ENCODE measurements at places on chromosomes 6 and 20.
A peak's percentile ranks its signal among the peaks of the same experiment; 100 is the strongest.

DNA sequence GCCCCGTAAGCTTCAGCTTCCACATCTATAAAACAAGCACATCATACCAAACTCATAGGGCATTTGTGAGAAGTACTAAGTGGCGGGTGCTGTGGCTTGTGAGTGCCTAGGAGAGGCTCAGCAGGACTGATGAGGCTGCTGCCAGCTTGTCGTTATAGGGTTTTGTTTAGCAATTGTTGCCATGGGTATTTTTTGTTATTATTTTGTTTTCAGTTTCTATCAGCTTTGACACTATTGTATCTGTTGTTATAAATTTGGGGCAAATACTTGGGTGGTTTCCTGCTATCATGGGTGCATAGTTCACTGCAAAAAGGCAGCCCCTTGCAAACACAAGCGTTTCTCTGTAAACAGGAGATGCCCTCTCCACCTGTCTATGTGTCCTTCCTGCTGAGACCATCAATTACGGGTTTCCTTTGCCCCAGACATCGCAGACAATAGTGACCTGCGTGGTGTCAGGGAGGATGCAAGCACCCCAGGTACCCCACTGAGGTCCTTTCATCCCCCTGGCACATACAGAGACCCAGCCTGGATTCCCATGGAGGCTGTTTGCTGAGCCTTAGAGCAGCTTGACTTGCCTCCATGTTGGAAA lies 3.1 kb upstream of the CCDC167 start:
- no peak overlapping the region for H3K27ac ChIP-seq
- DNase-seq, result no peak
- H3K27me3 ChIP-seq, result no peaks in the 10 kb centered on the region

GRCh38 chr6:84842525-84843166 lies 78.2 kb upstream of the TBX18 start:
- H3K27ac ChIP-seq, result no peak overlapping the region
- H3K36me3 ChIP-seq, result no peaks in the 10 kb centered on the region
- no peaks in the 10 kb centered on the region for H3K4me1 ChIP-seq
- no peak overlapping the region for H3K4me3 ChIP-seq

DNA sequence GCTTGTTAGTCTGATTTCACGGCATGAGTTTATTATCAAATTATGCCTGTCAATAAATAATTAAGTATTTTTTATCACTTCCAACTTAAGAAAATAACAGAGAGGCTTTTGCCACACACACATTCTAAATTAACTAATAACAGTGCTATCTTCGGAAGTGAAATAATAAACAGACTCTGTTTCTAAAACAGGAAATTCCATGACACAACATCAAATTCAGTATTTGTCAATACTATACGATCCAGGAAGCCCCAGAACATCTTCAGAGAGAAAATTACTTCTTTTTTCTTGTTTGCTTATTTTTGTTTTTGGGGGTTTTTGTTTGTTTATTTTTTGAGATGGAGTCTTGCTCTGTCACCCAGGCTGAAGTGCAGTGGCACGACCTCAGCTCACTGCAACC lies 150.7 kb upstream of the PRDM1 start:
- H3K4me3 ChIP-seq, result no peak overlapping the region
- no peak for DNase-seq
- H3K4me1 ChIP-seq, result no peaks in the 10 kb centered on the region
- H3K36me3 ChIP-seq, result no peaks in the 10 kb centered on the region
- H3K27ac ChIP-seq, result no peak overlapping the region

DNA sequence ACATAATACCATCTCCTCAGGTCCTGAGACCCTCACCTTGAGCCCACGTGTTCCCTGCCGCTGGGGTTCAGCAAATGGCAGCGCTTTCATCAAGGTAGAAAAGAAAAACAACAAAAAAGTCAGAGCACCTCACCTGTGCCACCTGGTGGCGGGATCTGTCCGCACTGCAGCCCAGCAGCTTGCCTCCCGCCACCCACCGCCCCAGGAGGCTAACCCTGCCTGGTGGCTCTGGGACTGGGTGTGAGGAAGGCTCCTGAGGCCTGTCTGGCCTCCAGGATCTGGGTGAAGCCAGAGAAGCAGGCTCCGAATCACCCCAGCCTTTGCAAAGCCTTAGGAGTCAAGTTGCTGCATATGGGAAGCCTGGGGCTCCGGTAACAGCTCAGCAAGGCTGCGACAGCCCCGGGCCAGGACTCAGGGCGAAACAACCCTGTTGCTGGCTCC lies 270.8 kb downstream of the BMP7 start:
- no peak for DNase-seq
- no peak overlapping the region for H3K4me3 ChIP-seq
- H3K4me1 ChIP-seq, result no peaks in the 10 kb centered on the region
- H3K27ac ChIP-seq, result no peak overlapping the region

DNA sequence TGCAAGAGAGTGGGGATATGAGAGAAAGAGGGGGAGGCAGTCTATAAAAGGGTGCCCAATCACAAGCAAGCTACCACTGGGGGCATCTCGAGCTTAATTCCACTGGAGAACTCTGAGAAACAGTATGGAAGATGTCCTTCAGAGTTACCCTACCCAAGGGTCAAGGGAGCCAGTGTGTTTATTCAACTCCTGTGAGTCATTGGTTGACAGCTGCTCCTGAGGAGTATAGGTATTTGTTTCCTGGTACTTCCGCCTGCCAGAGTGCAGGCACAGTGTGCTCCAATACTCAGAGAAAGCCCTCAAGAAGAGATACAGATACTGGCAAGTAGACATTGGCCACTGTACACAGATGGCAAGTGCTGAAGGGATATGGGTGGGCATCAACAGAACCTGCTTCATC lies 49.5 kb downstream of the ARHGAP40 start:
- H3K36me3 ChIP-seq, result no peaks in the 10 kb centered on the region
- H3K27me3 ChIP-seq, result peaks cover 7% of the 10 kb centered on the region
- DNase-seq, result no peak
- no peak overlapping the region for H3K4me3 ChIP-seq
- H3K4me1 ChIP-seq, result peaks cover 3% of the 10 kb centered on the region
- H3K27ac ChIP-seq, result no peak overlapping the region

DNA sequence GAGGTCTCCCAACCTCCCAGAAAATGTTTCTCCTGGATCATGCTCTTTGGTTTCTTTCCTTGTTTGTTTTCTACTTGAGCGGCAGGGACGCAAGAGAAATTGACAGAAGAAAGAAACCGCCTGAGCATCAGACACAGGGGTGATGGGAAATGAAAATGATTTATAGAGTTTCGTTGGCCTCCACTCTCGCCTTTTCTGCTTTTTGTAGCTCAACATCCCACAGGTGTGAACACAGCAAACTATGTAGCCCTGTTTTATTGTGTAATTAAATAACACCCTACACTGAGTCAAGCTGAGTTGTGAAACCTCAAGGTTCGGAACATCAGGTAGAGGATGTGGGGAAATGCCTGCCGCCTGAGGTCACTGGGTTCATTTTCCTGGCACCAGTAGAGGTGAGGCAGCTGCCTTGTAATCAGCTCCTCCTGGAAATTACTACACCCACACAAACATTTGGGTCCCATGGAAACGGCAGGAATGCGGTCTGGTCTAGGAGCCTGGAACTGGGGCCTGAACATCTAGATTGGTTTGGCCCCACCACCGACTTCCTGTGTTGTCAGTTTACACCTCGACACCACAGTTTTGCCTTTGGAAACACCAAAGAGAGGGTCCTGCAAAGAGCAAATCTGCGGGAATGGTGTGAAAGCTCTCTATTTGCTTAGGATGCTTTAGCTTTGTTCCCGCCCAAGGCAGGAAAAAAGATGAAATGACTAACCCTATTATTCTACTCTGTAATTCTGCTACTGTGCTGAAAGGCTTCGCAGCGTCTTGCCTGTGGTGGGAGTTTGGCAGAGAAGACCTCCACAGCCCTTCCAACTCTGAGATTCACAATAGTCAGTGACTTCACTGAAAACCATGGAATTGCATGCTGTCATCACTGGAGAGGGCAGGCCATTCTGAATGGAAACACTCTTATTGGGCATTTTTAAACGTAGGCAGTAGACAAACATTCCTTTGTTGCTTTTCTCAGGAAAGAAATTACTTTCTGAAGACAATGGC lies 53.0 kb downstream of the ADAT2 start:
- peak; percentile 37 for DNase-seq
- H3K36me3 ChIP-seq, result no peaks in the 10 kb centered on the region
- H3K27ac ChIP-seq, result no peak overlapping the region
- no peak overlapping the region for H3K4me3 ChIP-seq
- H3K27me3 ChIP-seq, result no peaks in the 10 kb centered on the region
- H3K4me1 ChIP-seq, result no peaks in the 10 kb centered on the region

GRCh38 chr20:43749734-43750294 lies 23.0 kb upstream of the GTSF1L start:
- DNase-seq, result peak; percentile 47
- no peak overlapping the region for H3K4me3 ChIP-seq
- H3K27me3 ChIP-seq, result no peaks in the 10 kb centered on the region
- no peak overlapping the region for H3K27ac ChIP-seq

GRCh38 chr6:149336609-149336928 lies 19.1 kb downstream of the TAB2 start:
- no peak for DNase-seq
- no peak overlapping the region for H3K4me3 ChIP-seq
- no peaks in the 10 kb centered on the region for H3K27me3 ChIP-seq
- H3K4me1 ChIP-seq, result no peaks in the 10 kb centered on the region
- H3K27ac ChIP-seq, result no peak overlapping the region

GRCh38 chr20:45322952-45323383 lies 14.9 kb upstream of the MATN4 start:
- H3K36me3 ChIP-seq, result 0 out of 2 replicates have a peak, but pooled peaks cover 4% of the 10 kb centered on the region
- H3K4me1 ChIP-seq, result no peaks in the 10 kb centered on the region
- no peak for DNase-seq
- H3K4me3 ChIP-seq, result no peak overlapping the region
- no peaks in the 10 kb centered on the region for H3K27me3 ChIP-seq

DNA sequence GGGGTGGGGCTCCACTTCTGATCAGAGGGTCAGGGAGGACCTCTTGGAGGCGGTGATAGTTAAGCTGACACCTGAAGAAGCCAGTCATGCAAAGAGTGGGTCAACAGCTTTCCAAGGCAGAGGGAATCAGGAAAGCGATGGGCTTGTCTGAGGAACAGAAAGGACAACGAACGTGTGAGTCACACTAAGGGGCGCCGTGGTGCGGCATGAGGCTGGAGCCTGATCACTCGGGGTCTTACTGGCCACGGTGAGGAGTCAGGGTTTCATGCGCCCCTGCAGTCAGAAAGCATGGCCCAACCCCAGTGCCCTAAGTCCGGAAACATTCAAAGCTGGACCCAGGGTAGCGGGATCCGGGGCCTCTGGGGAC lies 50.6 kb upstream of the SLC32A1 start:
- no peak for DNase-seq
- H3K27me3 ChIP-seq, result no peaks in the 10 kb centered on the region
- no peak overlapping the region for H3K27ac ChIP-seq
- no peaks in the 10 kb centered on the region for H3K36me3 ChIP-seq
- H3K4me1 ChIP-seq, result peaks cover 6% of the 10 kb centered on the region

- no peaks in the 10 kb centered on the region for H3K36me3 ChIP-seq
- H3K4me1 ChIP-seq, result no peaks in the 10 kb centered on the region
- DNase-seq, result no peak
- no peak overlapping the region for H3K27ac ChIP-seq
- H3K27me3 ChIP-seq, result no peaks in the 10 kb centered on the region
- H3K4me3 ChIP-seq, result no peak overlapping the region
Observed at GRCh38 chr6:45837541-45838200, 178.0 kb downstream of the CLIC5 start.

DNA sequence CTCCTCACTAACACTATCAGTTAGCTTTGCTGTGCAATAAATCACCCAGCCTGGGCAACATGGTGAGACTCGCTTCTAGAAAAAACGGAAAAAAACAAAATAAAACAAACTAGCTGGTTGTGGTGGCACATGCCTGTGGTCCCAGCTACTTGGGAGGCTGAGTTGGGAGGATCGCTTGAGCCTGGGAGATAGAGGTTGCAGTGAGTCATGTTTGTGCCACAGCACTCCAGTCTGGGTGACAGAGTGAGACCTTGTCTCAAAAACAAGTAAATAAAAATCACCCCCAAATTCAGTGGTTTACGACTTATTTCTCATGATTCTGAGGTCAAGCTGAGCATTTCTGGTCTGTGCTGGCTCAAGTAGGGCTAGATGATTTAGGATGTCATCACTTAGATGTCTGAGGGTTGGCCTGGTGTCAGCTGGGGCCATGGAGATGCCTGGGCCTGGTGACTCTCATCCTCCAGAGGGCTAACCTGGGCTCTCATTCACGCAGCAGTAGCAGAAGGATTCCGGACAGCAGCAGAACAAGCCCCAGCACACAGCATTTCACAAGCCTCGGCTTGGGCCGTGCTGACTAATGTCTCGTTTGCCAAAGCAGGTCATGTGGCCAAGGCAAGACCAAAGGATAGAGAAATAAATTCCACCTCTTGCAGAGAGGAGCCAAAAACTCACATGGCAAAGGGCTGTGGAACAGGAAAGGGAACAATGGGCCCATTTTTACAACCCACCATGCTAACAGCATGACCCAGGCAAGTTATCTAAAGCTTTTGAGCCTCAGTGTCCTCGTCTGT lies 32.5 kb downstream of the MGME1 start:
- H3K36me3 ChIP-seq, result no peaks in the 10 kb centered on the region
- no peak overlapping the region for H3K27ac ChIP-seq
- no peak for DNase-seq
- H3K4me1 ChIP-seq, result peaks cover 3% of the 10 kb centered on the region
- no peak overlapping the region for H3K4me3 ChIP-seq
- no peaks in the 10 kb centered on the region for H3K27me3 ChIP-seq

- H3K4me3 ChIP-seq, result no peak overlapping the region
- no peak overlapping the region for H3K27ac ChIP-seq
- no peaks in the 10 kb centered on the region for H3K4me1 ChIP-seq
- no peak for DNase-seq
- H3K27me3 ChIP-seq, result no peaks in the 10 kb centered on the region
Observed at GRCh38 chr6:157099912-157100593, 223.3 kb downstream of the TMEM242 start.

GRCh38 chr6:137821491-137821890 lies 45.6 kb upstream of the TNFAIP3 start:
- no peaks in the 10 kb centered on the region for H3K4me1 ChIP-seq
- H3K27me3 ChIP-seq, result no peaks in the 10 kb centered on the region
- no peak overlapping the region for H3K27ac ChIP-seq
- no peaks in the 10 kb centered on the region for H3K36me3 ChIP-seq
- DNase-seq, result no peak

Data from iPS DF 6.9 (cell line).